LHCN-M2 (cell line): ENCODE measurements at places on chromosomes 4 and X. TPM values are rescaled to one million over a fixed set of nuclear protein-coding genes. Genes with fewer than 3 reads are reported as not detected.

ARL9 gene
- total RNA-seq = not detected in 2 replicates

BCORL1 gene
- 0.90 and 1.4 TPM in 2 replicates for total RNA-seq

CFI gene
- 0.83 and 0.98 TPM in 2 replicates for total RNA-seq

FGD1 gene
- total RNA-seq = 6.4 and 7.1 TPM in 2 replicates

BTC gene
- total RNA-seq = 0.32 and 0.40 TPM in 2 replicates
